SK-MEL-5 (cell line): ENCODE measurements at places on chromosomes 5 and 9. TPM values are rescaled to one million over a fixed set of nuclear protein-coding genes. Genes with fewer than 3 reads are reported as not detected.

Gene GRIA1
- total RNA-seq = not detected in 2 replicates

- DNase-seq = no peak
These were observed 24.4 kb downstream of the ANKRD33B start for GRCh38 chr5:10588109-10588775.

- DNase-seq = peak; percentile 95
These were observed 27.0 kb downstream of the SKP1 start for GRCh38 chr5:134149571-134150303.

Gene PRRX2
- 0.29 and 0.40 TPM in 2 replicates for total RNA-seq

GRCh38 chr9:93365427-93366118 is 85.9 kb upstream of the FAM120A start:
- DNase-seq = no peak

- no peak for DNase-seq
These were observed 91.9 kb upstream of the RASEF start for GRCh38 chr9:83154821-83155220.

- no peak for DNase-seq
These were observed 10.5 kb downstream of the PSD2 start for GRCh38 chr5:139806111-139806510.

DNA sequence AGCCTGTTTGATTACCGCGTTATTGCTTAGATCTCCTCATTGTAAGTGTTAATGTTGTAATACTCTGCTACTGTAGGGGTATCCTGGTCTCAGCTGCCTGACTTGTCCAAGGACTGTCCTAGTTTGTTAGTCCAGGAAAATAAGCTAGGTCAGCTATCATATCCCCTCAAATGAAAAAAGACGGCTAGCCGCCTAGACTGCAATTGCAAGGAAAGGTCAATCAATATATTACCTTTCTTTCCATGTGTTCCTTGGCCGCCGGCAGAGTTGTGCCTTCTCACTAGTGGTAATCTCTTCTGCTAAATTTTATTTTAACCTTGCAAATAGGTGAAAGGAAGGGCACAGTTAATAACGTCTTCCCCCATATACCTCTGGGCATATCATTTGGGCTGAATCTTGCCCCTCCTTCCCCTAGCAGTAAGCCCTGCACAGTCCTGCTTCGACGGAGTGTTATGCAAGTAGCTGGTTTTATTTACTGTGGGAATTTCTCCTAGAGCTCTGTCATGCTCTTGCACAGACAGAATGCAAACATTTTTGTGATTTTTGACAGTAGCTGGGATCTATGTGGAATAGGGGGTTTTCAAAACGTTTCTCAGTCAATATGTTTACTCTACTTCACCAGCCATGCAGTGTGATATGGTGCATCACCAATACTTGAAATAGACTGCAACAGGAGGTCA is 288.5 kb downstream of the MAST4 start:
- DNase-seq = no peak

DNA sequence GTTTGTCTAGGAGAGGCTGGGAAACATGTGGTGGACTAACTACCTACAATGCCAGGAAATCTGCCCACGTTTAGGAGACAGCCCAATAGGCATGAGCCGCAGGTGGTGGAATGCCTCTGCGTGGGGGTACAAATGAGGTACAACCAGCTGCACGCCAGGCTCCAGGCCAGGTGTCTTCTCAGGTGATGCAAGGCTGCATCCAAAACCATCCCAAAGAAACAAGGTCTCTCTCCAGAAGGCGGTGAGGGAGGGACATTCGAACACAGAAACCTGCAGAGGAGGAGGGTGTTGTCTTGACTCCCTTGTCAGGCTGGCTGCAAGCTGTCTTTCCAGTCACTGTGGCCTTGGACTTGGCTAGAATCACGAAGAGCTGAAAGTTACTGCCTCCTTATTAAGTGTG is 11.6 kb downstream of the ANKH start:
- no peak for DNase-seq

GRCh38 chr5:135266975-135267374 is 132.1 kb downstream of the MACROH2A1 start:
- DNase-seq = no peak

DNA sequence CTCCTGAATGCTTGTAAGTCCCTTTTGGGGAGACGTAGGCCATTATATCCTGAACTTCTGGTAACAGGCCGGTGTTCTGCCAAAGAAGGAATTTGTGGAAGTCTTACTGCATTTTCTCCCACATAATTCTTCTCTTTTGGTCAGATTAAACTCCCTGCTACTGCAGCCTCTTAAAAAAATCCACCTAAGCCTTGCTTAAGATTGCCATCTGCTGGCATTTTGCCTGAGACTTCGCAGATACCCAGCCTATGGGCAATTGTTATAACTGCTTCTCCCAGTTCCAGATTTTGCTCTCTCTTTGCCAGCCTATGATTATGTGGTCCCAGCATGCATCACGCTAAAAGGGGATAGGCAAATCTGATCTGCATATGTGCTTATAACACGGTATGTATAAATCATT is 391.6 kb upstream of the CHD1 start:
- DNase-seq = peak; percentile 64

- DNase-seq = peak; percentile 77
These were observed 18.2 kb upstream of the WDR38 start for GRCh38 chr9:124835026-124835557.
